ENCODE measurements at places on chromosomes 11 and 22.
A peak's percentile ranks its signal among the peaks of the same experiment; 100 is the strongest.

DNA sequence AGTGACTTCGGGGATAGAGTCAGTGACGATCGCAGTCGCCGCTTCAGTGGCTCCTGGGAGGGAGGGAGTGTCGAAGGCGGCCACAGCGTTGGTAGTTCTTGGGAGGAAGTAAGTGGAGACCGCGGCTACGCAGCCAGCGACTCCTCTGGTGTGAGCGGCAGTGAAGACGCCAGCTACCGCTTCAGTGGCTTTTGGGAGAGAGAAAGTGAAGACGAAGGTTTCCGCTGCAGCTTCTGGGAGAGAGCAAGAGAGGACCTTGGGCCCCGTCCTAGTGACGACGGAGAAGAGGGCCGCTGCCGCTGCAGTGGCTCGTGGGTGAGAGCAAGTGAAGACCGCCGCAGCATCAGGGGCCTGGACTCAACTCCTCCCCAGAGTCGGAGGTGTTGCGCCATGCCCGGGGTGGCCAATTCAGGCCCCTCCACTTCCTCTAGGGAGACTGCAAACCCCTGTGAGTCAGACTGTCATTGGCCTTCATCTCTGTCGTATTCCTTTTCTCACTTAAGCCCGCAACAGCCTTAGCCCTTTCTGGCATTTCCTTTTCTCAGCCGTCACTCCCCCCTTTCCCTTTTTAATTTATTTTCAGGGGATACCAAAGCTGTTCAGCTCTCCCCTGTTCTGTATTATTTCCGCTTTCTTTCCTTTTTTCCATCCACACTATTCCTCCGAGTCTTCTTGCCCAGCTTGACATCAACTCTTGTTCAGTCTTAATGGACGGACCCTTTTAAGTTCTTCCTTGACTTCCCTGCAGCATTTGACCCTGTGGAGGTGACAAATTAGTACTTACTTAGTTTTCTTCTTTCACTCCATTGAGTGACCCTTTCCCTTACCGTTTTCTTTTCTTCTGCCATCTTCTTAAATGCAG, 1.0 kb downstream of the ANKRD42 start:
- DNase-seq, result no peak

GRCh38 chr11:86335131-86335767, 33.2 kb downstream of the HIKESHI start:
- DNase-seq, result no peak

- DNase-seq, result no peak
These were observed 98.2 kb upstream of the IGLL5 start for GRCh38 chr22:22789233-22789921.

DNA sequence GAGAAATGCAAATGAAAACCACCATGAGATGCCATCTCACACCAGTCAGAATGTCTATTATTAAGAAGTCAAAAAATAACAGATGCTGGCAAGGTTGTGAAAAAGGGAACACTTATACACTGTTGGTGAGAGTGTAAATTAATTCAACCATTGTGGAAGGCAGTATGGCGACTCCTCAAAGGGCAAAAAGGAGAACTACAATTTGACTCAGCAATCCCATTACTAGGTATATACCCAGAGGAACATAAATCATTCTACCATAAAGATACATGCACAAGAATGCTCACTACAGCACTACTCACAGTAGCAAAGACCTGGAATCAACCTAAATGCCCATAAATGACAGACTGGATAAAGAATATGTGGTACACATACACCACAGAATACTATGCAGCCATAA, 161.1 kb upstream of the PDGFD start:
- no peak for DNase-seq

DNA sequence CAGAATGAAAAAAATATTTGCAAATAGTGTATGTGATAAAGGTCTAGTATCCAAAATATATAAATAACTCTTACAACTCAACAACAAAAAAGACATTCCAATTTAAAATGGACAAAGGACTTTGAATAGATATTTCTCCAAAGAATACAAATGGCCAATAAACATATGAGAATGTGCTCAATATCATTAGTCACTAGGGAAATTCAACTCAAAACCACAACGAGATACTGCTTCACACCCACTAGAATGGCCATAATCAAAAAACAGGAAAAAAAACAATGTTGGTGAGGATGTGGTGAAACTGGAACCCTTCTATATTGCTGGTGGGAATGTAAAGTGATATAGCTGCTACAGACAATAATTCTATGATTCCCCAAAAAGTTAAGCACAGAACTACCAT, 38.6 kb upstream of the RPS13 start:
- no peak for DNase-seq

GRCh38 chr11:9550191-9550628, 23.3 kb upstream of the WEE1 start:
- DNase-seq, result no peak

DNA sequence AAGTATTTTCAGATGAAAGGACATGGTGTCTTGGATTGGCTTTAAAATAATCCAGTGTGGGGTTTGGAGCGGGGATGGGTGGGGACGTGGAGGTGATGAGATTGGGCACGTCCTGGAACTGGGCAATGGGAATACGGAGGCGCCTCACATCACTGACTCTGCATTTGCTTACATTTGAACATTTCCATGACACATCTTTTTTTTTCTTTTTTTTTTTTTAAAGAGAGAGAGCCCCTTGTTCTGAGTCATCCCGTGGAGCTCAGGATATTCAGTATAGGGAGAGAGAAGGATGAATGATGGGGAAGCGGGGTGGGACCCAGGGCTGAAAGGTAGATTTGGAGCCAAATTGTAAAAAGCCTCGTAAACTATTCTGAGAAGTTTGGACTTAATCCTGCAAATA, 142.7 kb downstream of the FBXO7 start:
- no peak for DNase-seq

GRCh38 chr11:76919887-76920746, 59.4 kb downstream of the ACER3 start:
- DNase-seq, result peak; percentile 17

DNA sequence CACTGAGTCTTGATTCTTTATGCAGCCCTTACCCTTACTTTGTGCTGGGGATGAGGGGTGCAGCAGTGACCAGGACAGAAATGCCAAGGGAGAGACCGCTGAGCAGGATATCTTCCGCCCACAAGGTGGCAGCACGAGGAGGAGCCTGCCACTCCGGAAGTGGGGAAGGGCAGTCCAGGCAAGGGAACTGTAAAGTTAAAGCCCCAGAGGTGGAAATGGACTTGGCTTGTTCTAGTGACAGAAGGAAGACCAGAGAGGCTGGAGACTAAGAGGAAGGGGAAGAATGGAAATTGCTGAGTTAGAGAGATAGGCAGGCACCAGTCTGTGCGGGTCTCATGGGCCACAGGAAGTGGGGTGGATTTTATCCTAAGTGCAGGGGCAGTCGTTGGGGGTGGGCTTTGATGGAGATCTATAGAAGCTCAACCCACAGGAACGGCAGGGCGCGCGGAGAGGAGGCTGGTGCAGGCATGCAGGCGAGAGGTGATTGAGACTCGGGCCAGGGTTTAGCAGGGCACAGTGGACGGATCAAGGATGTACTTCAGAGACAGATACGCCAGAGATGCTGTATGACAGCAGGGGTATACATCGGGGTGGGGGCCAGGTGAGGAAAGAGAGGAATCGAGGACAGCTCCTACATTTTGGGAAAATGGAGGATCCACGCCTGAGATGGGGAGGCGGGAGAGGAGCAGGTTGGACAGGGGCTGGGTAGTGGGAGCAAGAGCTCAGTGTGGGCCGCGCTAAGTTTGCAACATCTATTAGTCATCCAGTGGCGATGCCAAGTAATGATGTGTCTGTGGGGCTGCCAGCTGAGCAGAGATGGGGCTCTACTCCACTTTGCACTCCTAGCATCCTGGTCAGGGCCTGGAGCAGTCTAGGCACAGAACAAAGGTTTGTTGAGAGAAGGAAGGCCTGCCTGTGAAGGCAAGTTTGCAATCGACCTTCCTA, 3.3 kb upstream of the GRK2 start:
- peak; percentile 49 for DNase-seq
